AG09309 (cell line): ENCODE measurements at places on chromosomes 3 and 15.
A peak's percentile ranks its signal among the peaks of the same experiment; 100 is the strongest.

DNA sequence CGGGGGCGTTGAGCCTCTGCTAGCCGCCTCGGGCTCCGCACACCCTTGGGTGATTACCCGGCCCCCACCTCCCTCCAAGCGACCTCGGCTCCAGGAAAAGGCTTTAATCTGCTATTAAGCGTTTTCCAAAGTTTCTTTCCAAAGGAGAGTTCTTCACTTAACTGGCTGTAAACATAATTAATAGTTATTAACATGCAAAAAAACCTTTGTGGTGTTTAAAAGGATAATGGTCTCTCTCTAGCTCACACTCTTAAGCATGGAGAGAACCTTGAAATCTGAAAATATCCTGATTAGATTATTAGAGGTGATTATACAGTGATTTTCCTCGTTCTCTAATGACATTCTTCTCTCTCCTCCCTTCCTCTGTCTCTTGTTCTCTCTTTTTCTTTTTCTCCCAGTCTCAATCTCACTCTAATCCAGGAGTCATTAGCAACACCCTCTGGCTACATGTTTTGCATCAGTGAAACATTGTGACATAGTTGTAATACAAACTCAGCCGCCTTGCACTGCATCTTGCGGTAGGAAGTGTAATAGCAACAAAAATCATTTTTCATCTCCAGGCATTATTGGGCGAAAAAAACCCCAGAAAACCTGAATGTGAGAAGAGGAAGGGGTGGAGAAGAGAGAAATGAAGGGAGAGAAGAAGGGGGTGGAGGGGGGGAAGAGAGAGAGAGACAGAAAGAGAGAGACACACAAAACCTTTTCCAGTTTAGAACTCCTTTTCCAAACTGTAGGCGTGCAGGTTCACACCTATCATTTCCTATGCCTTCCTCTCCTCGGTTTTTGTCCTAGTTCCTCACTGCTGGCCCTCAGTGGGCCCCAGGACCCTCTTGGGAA is 24.4 kb downstream of the NR2F2 start:
- peak; percentile 61 for DNase-seq

DNA sequence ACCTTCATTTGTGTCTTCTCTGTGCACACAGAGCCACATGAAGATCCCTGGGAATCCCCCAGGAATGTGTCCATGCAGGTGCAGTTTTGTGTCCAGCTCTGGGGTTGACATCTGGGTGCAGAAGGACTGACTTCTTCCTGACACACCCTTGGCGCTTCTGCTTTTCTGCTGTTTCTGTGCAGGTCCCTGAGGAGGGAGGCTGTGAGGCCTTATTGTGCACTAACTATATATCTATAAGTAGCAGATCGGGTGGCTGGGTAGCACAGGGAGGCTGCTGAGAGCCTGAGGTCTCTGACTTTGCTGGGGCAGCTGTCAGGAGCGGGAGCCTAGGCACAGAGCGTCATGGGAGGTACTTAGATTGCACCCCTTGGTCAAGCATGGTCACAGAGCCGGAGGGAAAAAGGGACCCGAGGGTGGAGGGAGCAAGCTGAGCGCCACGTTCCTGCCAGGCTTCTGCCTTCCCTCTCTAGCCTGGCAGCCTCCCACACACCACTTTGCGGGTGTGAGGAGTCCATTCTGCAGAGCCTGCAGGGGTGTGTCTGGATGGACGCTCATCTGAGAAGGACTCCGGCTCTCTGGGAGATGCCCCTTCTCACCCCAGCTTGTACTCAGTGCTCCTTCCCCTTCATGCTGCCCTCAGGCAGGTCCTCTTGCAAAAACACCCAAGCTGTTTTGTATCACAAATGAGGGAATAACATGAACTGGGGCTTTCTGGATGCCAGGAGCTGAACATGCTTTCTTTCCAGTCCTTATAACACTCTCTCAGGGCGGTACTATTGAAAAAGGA is 23.9 kb downstream of the CCDC33 start:
- no peak for DNase-seq

- no peak for DNase-seq
Observed at GRCh38 chr3:181721046-181721875, 9.5 kb downstream of the SOX2 start.

GRCh38 chr3:50122661-50123391 is 32.3 kb upstream of the SEMA3F start:
- no peak for DNase-seq

DNA sequence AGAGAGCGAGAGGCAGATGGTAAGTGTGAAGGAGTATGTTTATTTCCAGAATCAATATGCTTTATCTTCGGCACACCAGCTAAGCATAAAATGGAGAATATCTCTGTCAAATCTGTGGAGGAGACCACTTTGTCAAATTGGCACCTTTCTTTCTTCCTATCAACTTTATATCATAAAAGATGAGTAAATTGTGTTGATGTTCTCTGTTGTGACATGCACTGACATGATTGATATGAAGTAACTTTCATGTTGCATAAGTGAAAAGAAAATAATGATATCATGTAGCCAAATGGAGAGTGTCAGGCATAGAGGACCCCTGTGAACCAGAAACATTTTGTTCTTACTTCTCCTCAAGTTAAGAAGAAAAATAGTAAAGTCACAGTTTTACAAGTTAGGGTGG is 753.8 kb downstream of the ZNF385D start:
- no peak for DNase-seq

- no peak for DNase-seq
Observed at GRCh38 chr3:17213102-17213501, 328.3 kb downstream of the PLCL2 start.

- DNase-seq, result no peak
Observed at GRCh38 chr3:119596398-119596797, 1.3 kb upstream of the PLA1A start.

DNA sequence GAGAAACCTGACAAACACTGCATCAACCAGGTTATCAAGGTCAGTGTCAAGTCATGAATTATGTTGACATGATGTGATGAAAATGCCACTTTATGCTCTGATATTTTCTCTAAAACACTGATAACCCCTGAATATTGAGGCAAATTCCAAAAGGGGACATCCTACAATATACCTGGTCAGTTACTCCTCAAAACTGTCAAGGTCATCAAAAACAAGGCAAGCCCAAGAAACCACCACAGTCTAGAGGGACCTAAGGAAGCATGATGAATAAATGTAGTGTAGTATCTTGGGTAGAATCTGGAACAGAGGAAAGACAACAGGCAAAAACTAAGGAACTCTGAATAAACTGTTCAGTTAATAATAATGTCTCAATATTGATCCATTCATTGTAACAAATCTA is 275.3 kb upstream of the THRB start:
- DNase-seq, result no peak

DNA sequence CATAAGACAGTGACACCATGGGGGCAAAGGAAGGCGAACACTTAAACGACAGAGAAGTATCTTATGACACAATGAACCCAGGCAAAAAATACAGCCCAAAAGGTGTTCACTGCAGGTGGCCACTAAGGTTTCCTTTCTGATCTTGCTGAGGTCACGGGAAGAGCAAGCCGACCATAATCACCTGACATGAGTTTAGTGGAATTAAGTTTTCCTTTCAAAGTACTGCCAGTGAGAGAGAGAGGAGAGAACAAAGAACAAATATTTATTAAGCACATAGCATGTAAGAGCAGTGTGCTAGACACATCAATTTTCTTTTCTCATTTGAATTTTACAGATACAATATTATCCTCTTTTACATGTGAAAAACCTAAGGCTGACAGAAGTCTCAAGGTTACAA is 102.3 kb downstream of the NR1I2 start:
- DNase-seq, result no peak

- DNase-seq, result no peak
Observed at GRCh38 chr3:182913889-182914288, 66.4 kb downstream of the DCUN1D1 start.

GRCh38 chr3:37582086-37582485 is 279.6 kb upstream of the CTDSPL start:
- no peak for DNase-seq

DNA sequence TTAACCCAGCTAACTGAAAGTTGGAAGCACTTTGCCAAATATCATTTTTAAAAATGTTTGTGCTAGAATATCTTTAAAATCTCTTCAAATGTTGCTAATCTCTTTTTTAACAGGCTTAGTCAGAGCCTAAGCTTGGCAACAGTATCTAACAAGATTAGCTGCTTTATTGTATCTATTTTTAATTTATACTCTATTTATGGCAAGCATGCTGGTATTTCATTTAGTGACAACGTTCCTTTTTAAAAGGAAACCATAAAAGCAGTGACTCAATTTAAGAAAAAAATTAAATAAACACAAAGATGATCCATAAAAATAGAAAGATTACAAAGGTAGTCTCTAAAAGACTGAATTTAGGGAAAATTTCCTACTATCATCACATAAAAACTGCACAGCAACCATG is 40.5 kb downstream of the SLC12A6 start:
- DNase-seq, result peak; percentile 33

GRCh38 chr15:48058371-48058770 is 62.4 kb upstream of the SLC24A5 start:
- no peak for DNase-seq

DNA sequence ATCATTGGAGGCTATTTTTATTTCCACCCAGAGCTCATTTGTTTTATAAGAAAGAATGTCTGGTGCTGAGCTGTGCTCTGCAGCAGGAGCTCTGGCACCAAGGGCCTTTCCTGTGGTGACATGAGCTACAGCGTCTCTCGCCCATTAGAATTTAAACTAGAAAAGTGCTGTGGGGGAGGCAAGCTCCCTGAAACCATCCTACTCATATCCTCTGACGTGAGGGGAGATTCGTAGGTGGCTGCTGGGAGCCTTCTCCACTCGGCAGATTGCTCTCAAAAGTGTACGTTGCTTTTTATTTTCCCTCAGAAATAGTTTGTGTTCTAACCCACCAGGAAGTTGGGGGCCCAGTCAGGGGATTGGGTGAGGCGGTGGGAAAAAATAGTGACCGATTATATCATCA is 76.3 kb upstream of the ARHGEF3 start:
- DNase-seq, result no peak

DNA sequence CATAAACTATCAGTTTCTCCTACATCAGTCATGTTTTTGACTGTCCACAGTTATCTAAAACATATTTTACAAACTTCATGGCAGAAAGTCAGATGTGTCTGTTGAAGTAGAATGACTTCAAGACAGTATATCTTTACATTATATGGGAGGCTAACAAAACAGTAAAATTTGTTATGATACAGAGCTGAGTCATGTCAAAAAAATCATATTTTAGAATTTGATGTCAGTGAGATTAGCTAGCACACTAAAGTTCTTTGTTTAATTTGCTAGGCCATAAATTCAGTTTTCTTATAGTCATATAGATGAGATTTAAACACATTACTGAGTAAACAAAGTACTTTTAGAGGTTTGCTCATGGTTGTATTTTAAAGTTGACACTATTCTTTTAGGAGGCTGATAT is 80.3 kb upstream of the IGSF10 start:
- DNase-seq, result no peak

DNA sequence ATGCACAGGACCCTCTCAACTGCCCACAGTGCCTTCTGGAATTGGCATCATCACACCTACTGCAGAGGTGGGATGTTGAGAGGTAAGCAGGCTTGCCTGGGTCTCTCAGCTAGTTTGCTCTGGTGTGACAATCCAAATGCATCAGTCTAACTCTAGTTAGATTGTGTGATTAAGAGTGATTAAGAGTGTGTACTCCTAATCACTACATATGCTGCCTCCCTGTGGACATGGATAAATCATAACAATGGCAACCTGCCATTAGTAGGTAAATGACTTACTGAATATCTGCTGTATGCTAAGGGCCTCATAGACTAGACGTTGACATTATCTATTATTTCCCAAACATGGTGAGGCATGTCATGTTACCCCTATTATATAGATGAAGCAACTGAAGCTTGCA is 342.1 kb downstream of the OCA2 start:
- no peak for DNase-seq

DNA sequence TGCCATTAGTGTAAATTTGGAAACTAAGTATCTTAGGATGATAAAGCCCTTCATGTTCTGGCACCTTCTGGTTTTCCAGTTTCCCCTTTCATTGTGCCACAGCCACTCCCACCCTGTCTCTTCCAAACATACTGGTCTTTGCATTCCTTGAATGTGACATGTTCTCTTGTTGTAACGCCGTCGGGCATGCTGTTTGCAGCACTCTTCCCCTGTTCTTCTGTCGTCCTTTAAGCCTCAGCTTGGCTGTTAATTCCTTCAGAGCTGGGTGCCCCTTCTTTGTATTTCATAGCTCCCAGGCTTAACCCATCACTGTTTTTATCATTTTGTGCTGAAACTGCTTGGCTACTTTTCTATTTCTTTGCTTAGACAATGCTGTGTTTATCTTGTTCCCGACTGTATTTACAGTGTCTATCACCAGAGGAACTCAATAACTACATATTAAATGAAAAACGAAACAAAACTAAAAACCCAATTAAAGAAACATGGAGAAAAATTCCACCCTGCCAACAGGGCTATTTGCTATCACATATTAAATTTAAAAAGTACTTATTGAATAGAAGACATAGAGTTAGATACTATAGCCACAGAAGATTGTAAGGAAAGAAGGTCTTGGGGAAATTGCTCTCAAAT is 95.4 kb upstream of the KCNAB1 start:
- no peak for DNase-seq

DNA sequence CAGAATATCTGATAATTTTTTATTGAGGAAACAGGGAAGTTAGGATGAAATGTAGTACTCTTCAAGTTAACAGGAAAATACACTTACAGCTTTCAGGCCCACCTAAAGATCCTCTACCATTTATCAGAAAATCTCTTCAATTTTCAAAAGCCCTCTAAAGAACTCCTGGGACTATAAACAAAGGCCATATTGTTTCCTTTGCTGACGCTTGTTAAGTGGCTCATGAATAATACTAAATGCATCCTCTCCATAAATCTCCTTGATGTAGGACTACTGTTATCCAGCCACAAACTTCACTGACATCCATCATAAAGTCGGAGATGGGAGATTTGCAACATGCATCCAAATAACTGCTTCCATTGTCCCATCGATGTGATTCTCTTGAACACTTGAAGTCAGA is 326.5 kb downstream of the ZIC1 start:
- DNase-seq, result no peak

DNA sequence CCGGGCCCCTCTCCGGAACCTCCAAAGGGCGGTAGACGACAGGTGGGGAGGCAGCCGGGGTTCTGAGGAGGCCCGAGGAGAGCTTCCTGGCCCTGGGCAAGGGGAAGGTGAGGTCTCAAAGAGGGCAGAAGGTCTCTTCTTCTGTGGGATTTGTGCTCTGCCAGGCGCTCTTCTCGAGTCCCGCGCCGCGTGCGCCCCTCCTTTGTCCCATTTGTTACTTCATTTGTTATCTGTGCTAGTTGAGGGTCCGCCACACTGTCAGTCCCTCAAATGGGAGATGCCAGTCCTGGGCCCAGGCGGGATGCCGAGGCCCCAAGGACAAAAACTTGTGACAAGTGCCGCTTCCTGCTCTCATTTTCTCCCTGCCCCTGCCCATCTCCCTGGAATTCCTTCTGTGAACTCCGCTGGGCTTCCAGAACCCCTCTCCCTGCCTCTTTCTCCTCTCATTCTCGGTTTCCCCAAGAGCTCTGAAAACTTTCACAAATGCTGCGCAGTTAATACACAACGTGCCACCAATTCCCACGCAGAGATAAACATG is 1.5 kb downstream of the ST8SIA2 start:
- DNase-seq, result no peak

- no peak for DNase-seq
Observed at GRCh38 chr15:88636050-88636449, 2.8 kb upstream of the ISG20 start.
